ENCODE measurements at places on chromosomes 3 and 15. TPM values are rescaled to one million over a fixed set of nuclear protein-coding genes. Genes with fewer than 3 reads are reported as not detected.

The TMC3 gene
- total RNA-seq, result not detected

The EFCC1 gene
- total RNA-seq, result 0.26 TPM

DNA sequence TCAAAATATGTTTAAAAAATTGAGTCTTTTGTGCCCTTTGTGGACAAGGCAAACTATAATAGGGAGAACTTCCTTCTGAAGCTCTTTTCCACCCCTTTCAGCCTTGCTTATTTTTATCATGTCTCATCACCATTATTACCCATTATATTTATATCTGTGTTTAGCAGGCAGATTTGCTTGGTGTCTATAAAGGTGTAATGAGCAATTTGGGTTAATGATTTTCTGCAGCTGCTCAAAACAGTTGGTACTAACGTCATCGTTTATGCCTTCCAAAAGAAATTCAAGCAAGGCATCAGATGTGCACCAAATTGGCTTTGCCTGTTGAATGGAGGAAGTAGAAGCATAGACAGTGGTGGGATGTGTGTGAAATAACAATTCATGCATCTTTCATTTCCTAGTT lies 483.7 kb upstream of the SGO1 start:
- no peak for DNase-seq

The STRIT1 gene
- total RNA-seq, result not detected

- no peak for DNase-seq
Observed at GRCh38 chr3:179196098-179196497, 47.9 kb downstream of the PIK3CA start.

DNA sequence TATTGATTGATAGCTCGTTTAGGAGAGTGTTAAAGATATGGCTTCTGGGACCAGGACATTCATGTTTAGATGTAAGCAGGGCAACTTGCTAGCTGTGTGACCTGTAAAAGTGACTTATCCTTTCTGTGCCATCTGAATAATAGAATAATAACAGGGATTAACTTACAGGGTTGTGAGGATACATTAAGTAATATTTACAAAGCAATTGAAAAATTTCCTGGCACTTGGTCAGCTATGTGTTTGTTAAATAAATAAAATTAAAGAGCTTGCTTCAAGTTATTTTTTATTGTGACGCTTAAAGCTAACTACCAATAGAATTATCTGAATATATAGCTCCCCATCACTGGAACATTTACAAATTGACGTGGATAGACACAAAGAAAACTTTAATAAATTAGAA lies 287.9 kb upstream of the CDIN1 start:
- no peak for DNase-seq

GRCh38 chr3:38136393-38136776 lies 542 bp downstream of the ACAA1 start:
- DNase-seq, result no peak

GRCh38 chr3:156535798-156536197 lies 19.1 kb downstream of the SSR3 start:
- DNase-seq, result no peak

The LIPC gene
- not detected for total RNA-seq

GRCh38 chr3:70464876-70465275 lies 152.4 kb upstream of the MDFIC2 start:
- DNase-seq, result no peak

The TNFSF10 gene
- 24.3 TPM for total RNA-seq

DNA sequence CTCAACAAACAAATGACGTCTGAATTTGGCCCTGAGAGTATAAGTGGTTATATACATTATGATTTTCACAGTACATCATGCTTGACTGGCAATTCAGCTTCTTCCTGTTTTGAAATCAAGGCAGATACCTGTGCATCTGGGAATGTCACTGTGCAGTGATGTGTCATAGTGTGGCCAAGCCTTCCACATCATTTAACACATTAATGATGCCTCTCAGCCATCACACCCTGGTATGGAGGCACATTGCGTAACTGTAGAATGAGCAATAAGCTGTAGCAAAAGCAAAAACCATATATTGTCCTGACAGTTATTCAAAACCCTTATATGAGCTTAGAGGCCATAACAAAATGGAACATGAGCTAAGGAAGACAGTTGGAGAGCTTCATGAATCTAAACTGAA lies 246.0 kb downstream of the EPHA3 start:
- DNase-seq, result no peak

- no peak for DNase-seq
Observed at GRCh38 chr3:66431494-66431893, 69.3 kb downstream of the LRIG1 start.

GRCh38 chr15:66524838-66525237 lies 19.7 kb downstream of the ZWILCH start:
- no peak for DNase-seq

The CCDC54 gene
- total RNA-seq, result not detected

The ARGFX gene
- not detected for total RNA-seq

The ERICH6 gene
- not detected for total RNA-seq

The RPP14 gene
- 23.8 TPM for total RNA-seq

The FAM227B gene
- 1.6 TPM for total RNA-seq

Data from activated T-cell treated with anti-CD3 and anti-CD28 coated beads, Interleukin-2, amount 50 U/mL, for 4 hours (primary cell).